AG04449 (cell line): ENCODE measurements at places on chromosomes 7 and 10.

GRCh38 chr7:50185208-50185607 lies 92.2 kb upstream of the ZPBP start:
- no peak for DNase-seq

GRCh38 chr7:81960026-81960425 lies 190.2 kb upstream of the HGF start:
- no peak for DNase-seq

GRCh38 chr10:71431239-71432100 lies 34.8 kb downstream of the CDH23 start:
- DNase-seq = no peak

GRCh38 chr10:103127241-103127640 lies 65.8 kb downstream of the NT5C2 start:
- no peak for DNase-seq

DNA sequence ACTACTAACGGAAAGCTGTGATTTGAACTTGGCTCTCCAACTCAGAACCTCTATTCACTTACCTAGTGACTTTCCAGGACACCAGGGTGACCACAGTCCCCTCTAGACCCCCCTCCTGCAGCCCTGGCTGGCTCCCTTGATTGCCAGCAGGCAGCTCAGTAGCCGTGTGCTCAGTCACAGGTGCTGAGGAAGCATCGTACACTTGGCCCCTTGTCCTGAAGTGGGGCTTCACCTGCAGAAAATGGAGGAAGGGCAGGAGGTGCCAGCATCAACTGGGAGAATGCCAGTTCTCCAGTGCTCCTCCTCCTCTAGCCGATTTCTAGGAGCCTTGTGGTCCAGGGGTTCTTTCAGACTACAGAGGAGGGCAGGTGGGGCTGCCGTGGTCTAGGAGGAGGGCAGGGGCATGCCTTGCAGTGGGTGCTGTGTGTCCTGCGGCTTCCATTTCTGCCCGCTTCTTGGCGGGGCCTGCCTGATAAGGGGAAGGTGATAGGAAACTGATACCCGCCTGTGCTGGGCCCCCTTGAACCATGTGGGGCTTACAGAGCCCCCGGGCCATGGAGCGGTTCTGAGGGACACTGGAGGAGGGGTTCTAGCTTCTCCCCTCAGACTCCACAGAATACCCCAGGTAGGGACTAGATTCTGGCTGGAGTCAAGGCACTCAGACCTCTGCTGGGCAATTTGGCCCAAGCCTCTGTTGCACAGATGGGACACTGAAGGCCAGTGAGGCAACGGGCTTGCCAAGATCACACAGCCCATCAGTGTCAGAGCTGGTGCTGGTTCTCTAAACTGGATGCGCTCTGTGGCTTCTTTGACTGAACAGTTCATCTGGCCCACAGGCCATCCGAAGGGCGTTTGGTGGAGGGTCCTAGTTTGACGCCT lies 14.0 kb downstream of the FAM241B start:
- no peak for DNase-seq

GRCh38 chr10:51086710-51087109 lies 12.4 kb downstream of the PRKG1 start:
- no peak for DNase-seq

DNA sequence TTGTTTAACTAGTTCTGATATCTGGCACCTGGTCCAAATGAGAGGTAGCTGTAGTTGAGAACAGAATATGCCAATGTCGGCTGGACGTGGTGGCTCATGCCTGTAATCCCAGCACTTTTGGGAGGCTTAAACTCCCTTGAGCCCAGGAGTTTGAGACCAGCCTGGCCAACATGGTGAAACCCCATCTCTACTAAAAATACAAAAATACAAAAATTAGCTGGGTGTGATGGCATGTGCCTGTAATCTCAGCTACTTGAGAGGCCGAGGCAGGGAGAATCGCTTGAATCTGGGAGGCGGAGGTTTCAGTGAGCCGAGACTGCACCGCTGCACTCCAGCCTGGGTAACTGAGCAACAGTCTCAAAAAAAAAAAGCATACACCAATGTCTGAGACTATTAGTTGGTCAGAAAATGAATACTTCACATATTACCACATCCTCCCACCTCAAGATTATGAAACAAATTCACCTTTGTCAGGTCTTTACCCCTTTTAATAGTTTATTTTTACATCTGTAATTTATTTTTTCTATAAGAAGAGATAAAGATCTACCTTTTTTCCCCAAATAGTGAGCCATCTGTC lies 38.8 kb downstream of the EPC1 start:
- no peak for DNase-seq

GRCh38 chr10:59825932-59826331 lies 72.7 kb upstream of the MRLN start:
- DNase-seq = no peak

- DNase-seq = no peak
These were observed 16.3 kb downstream of the CYP3A4 start for GRCh38 chr7:99767662-99768061.

GRCh38 chr7:139075031-139075652 lies 34.4 kb downstream of the ZC3HAV1 start:
- DNase-seq = peak; percentile 31

DNA sequence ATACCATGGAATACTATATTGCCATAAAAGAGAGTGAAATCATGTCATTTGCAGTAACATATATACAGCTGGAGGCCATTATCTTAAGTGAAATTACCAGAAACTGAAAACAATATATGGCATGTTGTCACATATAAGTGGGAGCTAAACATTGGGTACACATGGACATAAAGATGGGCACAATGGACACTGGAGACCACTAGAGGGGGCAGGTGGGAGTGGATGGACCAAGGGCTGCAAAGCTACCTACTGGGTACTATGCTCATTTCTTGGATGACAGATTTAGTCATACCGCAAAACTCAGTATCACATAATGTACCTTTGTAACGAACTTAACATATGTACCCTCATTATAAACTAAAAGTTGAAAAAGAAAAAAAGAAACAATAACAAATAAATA lies 1167.6 kb downstream of the NXPH1 start:
- no peak for DNase-seq

- DNase-seq = no peak
These were observed 60.8 kb upstream of the NAMPT start for GRCh38 chr7:106345421-106346166.

DNA sequence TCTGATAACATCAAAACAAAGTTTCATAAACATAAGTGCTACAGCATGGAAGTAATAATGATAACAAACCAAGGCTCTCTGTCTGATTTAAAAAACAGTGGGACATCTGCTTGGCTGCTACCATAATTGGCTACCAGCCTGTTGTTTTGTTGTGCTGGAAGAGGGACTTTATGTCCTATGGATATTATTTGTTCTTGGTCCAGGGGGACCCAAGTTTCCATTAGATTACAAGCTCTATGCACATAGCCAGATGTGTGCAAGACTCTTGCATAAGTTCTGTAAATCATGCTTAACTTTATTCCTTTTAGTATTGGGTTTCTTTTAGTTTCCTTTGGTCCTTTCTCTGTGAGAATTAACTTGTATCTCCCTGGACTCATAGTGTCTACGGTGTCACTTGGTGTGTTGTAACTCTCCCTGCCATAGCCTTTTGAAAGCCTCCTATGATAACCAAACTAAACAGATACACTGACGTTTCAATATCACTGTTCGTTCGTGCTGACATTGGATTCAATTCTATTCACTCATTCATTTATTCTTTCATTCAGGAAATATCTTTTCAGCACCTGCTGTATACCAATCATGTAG lies 41.4 kb upstream of the CD36 start:
- DNase-seq = no peak

DNA sequence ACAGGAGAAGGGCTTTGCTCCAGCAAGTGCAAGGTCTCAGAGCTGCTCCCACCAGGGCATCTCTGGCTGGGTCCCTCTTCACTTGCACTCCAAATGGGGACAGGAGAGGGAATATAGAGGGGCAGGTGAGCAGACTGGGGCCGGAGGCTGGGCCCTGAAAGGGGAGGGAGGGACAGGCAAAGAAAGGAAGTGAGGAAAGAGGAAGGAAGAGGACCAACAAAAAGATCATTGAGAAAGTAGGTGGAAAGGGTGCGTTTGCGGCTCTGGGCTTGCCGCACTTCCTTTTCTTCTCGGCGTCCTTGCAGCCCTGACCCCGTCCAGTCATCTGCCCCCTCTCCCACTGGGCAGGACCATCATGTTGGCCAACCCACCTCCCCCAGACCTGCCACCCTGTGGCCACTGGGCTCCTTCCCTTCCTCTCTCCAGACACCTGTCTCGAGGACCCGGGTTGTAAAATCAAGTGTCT lies 14.0 kb downstream of the ITPRIP start:
- no peak for DNase-seq

GRCh38 chr10:112711366-112711765 lies 238.7 kb upstream of the TCF7L2 start:
- DNase-seq = no peak

DNA sequence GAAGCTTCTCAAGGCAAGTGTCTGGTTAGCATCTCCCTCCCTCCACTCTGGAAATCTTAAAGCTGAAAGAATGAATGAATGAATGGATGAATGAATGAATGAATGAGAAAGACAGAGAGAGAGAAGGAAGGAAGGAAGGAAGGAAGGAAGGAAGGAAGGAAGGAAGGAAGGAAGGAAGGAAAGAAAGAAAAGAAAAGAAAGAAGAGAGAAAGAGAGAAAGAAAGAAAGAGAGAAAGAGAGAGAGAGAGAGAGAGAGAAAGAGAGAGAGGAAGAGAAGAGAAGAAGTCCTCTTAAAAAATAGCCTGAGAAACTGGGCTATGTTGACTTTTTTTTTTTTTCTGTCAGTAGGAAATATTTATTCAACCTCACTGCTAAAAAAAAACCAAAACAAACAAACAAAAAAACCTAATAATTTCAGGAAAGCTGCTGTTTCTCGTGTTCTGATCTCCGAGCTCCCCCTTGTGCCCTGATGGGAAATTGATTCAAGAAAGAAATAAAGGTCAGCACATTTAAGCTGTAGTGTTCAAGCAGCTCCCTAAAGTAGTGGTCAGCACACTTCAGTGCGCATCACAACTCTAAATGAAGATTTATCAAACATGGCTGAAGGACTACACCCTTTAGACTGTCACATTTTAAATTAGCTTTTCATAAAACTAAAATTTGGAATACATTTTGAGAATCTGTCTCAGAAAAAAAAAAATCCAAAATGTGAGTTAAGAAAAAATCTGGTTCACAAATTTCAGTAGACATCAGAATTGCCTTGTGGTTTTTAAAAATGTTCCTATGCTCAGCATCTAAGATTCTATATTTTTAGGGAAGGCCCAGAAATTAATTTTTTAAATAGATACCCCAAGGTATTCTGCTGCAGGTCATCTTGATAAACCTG lies 154.3 kb downstream of the ELAPOR2 start:
- DNase-seq = no peak

DNA sequence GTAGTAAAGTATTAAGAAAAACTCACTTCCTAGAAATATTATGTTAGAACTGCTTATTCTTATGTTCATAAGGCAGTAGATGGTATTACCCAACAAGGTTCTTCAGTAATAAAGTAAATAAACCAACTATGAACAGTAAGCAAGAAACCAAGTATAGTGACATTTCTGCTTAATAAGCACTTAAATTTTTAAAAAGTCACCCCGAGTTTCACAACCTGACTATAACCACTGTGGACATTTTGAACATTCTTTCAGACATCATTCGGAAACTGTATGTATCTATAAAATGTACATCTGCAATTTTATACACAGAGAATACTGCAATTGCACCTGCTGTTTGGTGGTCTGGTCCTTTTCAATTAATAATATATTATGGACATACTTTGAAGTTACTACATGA lies 1073.6 kb downstream of the XPNPEP1 start:
- DNase-seq = no peak

- DNase-seq = peak; percentile 16
These were observed 770 bp downstream of the PLXNA4 start for GRCh38 chr7:132575419-132575981.

- DNase-seq = no peak
These were observed 29.2 kb downstream of the COPG2 start for GRCh38 chr7:130639388-130639787.

- DNase-seq = no peak
These were observed 55.9 kb downstream of the CREB3L2 start for GRCh38 chr7:137946011-137946410.

GRCh38 chr10:35409094-35409582 lies 72.8 kb downstream of the CCNY start:
- peak; percentile 53 for DNase-seq

DNA sequence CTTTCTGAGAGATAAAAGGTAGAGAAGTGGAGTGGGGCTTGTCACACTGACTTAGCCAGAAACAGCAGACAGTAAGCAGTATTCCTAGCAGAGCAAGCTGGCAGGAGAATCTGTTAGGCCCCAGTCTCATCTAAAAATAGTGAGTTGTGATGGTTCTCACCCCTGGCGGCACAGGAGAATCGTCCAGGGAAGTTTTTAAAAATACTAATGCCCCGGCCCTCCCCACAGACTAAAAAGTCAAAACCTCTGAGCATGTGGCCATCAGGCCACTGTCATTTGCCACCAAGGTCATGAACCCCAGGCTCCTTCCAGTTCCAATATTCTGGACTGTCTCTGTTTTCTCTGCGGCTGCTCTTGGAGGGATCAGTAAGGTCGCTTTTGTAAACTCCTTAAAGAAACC lies 34.0 kb downstream of the LYZL1 start:
- DNase-seq = no peak

DNA sequence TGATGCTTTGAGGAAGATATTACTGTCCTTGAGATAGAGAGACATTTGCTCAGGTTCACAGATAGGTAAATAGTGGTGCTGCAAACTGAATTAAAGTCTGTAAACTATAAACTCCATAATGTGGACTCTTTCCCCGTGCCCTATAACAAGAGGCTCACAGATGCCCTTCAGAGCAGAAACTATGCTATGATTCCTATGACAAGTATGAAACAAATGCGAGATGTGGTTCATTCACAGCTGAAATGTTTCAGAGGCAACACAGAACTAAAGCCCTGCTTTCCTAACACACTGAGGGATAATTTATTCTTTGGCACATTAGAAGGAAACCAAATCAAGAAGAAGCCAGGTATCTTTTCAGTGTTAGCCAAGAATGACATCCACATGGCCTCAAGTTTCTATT lies 13.4 kb downstream of the CHUK start:
- no peak for DNase-seq

GRCh38 chr7:155790666-155791065 lies 21.6 kb downstream of the SHH start:
- DNase-seq = no peak

DNA sequence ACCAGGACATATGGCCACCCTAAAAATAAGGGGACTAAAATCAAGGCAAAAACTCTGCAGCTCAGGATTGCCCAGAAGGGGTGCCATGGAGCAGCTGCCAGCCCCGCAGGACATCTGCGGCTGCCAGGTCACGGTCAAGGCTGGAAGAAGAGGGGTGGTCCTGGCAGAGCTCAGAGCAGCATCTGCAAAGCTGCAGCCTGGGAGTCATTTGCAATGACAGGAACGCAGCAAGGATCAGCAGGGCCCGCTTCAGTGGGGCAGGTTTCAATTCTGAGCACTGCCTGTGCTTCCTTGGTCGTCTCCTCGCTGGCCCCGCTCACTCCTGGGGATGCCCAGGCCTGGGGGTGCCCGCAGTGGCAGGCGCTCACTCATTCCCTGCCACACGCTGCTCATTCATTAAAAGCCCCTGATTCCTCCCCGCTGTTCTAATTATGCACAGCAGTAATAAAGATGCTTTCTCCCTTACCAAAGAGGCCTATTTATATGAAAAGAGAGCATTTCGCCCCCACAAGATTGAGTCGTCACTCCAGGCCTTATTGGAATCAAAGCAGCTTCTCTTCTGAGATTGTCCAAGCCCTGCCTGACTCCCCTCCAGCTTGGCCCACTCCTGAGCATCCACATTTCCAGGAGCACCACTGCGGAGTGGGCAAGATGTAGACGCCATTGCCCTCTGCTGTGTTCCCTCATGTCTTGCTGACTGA lies 4.6 kb downstream of the HSPA12A start:
- no peak for DNase-seq

GRCh38 chr10:11110539-11110938 lies 92.9 kb downstream of the CELF2 start:
- no peak for DNase-seq

- no peak for DNase-seq
These were observed 105.7 kb downstream of the SVOPL start for GRCh38 chr7:138595454-138595853.
